ENCODE measurements at places on chromosomes 5 and 9.

GRCh38 chr9:88018101-88018500 lies 43.8 kb upstream of the CDK20 start:
- no peak for DNase-seq

DNA sequence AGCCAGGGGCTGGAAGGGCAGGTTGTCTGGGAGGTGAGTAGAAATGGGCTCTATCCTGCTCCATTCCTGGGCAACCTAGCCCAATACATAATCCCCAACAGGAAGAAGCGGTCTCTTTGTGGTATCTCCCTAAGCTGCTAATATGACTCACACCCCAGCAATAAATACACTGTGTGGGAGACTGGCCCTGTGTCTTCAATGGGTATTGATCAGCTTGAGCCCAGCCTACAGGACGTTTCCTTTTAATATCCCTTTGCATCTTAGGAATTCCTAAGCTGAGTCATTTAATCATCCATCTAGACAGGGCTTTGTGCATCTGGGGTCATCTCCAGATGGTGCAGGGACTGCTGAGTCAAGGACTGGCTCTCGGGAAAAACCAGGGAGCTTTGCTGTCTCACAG lies 207.0 kb upstream of the PANK3 start:
- DNase-seq = no peak

- DNase-seq = no peak
Observed at GRCh38 chr9:121689461-121690157, 38.2 kb downstream of the DAB2IP start.

DNA sequence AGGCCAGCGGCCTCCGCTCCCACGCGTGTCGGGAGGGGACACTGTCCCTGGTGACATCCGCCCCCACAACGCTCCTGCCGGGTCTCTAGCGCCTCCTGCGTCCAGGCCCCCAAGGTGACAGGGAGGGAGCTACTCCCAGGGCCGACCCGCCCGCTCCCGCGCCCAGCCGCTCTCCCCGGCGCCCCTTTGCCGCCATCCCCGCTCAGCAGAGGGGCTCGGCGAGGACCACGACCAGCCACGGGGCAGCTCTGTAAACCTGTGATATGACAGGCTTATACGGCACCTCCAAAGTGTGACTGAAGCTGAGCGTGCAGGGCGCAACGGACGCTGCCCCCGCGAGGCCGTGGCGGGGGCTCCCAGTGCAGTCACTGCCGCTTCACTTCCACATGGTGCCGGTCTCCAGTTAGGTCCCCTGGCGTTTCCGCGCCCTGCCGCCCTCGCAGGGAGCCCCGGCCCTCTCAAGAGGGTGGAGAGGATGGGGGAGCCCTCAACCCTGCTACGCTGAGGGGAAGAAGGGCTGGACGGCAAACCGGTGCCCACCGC lies 978 bp upstream of the ADCY2 start:
- DNase-seq = no peak

DNA sequence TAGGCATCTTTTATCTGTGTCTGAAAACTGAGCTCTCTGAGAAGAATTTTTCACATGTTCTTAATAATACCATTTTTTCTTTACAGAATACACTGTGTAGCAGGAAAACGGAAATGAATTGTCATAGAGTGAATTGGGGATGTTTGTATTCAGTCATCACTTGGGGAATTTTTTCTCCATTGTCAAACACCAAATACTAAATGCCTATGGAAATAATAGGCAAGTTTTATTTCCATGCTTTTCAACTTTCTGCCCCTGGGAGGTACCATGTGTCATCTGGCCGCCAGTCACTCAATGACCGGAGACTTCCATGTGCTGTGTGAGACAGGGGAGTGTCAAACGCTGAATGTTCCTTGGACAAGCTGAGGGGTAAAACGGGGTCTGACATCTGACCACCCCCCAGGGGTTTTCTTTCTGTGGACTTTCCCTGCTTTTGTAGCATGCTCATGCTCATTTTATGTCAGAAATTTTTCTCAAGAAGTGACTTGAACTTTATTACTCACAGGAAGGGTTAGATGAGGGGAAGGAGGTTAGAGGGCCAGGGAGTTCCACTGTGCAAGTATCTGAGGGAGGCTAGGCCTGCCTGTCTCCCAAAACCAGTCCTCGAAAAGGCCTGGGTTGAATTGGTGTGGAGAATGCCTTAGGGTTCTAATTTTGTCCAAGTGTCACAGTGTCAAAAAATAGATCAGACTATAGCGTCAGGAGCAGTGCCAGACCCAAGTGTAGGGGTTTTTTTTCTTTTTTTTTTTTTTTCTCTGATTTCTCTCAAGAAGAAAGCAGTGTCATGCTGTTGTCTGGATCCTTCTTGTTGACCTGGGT lies 438.6 kb downstream of the AGTPBP1 start:
- no peak for DNase-seq

- no peak for DNase-seq
Observed at GRCh38 chr9:119689879-119690278, 320.6 kb upstream of the BRINP1 start.

DNA sequence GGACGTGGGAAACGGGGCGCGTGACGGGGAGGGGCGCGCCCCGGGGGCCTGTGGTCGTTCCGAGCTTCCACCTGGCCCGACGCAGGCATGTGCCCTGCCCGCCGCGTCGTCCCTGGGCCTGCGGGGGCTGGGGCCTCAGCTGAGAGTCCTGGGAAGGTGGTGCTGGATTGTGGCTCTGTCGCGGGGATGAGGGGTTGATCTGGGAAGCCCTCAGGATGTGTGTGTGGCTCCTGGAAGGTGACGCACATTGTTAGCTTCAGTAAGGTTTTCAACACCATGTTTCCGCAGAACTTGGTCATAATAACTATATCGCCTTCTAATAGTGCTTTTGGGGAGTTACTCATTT lies 589.1 kb downstream of the MTRR start:
- peak; percentile 44 for DNase-seq

DNA sequence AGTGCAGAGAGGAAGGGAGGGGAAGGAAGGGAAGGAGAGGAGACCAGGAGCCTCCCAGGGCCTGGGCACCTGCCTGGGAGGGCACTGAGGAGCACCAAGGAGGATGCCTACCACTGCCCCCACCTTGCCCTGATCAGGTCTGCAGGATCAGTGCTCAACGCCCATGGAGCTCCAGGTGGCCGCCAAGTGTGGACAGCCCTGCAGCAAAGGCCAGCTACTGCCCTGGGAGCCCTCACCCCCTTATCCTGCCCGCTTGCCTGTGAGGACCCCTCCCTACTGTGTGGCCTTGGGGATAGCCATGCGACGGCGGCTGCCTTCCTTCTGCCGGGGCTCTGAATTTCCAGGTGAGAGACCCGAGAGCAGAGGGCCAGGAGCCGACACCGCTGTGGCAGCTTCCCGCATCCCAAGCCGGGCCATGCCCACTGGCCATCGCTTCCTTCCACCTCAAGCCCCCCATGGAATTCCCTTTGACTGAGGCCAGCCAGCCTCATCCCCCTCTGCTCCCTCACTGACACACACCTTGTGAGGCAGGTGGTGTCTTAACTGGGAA lies 12.4 kb downstream of the ADAMTS2 start:
- no peak for DNase-seq

GRCh38 chr9:116644091-116644688 lies 42.9 kb upstream of the TRIM32 start:
- no peak for DNase-seq

DNA sequence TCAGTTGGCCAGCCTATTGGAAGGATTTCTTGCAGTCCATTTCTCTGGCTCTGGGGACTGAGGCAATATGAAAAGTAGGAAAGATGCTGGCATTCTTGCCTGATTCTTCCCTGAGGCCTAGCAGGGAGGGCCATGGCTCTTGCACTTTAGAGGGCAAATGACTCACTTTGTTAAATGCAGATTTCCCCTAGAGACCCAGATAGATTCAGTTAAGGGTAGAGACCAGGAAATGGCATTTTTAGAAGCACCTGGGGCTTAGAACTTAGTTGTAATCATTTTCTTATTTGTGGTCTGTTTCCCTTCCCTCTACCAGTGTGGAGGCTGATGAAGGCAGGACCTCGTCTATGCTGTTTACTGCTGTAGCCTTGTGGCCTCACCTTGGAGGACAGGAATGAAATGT lies 112.8 kb upstream of the NR3C1 start:
- no peak for DNase-seq

- no peak for DNase-seq
Observed at GRCh38 chr9:122131401-122132001, 28.1 kb downstream of the NDUFA8 start.

DNA sequence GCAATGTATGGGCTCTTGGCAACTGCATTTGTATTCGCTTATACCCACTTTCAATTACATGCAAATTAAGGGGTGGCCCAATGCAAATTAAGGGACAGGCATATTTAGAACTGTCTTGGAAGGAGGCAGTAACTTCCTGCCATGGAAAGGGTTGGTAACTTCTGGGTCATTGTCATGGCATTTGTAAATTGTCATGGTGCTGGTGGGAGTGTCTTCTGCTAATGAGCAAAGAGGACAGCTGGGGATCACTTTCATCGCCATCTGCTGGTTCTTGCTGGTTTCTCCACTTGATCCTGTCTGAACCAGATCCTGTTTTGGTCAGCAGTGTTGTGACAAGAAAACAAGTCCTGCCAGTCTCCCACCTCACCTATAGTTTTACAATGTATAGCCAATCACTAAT lies 23.3 kb upstream of the UGT3A2 start:
- peak; percentile 51 for DNase-seq

- DNase-seq = peak; percentile 14
Observed at GRCh38 chr9:100277166-100277979, 75.4 kb downstream of the TEX10 start.

DNA sequence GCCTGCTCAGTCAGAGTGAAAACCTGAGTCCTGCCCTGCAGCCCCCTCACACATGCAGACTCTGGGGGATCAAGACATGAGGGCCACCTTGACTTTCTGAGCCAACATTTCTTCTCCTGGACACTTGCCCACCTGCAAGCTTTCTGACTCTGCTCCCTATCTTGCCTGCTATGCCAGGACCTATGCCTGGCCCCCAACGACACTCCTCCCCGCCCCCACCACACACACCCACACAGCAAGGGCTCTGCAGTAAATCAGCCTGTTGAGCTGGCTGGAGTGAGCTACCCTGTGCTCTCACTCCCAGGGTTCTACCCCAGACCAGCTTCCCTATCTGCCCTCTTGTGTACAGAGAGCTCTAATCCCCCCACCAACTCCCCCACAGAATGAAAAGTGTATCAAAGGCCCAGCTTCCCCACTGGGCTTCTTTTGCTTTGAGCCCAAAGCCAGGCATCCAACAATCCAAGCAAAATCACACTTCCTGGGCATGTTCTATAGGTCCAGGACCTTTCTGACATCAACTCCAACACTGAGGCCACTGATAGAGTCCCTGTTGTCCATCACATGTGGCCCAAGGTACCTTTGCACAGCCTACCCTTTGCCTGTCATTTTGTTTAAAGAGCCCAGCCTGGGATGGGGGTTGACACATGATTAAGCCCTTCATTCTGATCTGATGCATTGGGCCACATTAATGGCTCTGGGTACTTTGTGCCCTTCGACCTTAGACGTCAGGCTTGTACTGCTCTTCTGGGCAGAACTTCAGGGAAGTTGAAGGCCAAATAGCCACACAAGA lies 7.2 kb downstream of the PDLIM4 start:
- no peak for DNase-seq

GRCh38 chr5:133653760-133654049 lies 41.4 kb upstream of the FSTL4 start:
- no peak for DNase-seq

GRCh38 chr5:35337340-35338156 lies 107.3 kb upstream of the PRLR start:
- no peak for DNase-seq

- no peak for DNase-seq
Observed at GRCh38 chr9:6955251-6955921, 197.6 kb downstream of the KDM4C start.

GRCh38 chr5:163458778-163459385 lies 1.0 kb downstream of the NUDCD2 start:
- no peak for DNase-seq

DNA sequence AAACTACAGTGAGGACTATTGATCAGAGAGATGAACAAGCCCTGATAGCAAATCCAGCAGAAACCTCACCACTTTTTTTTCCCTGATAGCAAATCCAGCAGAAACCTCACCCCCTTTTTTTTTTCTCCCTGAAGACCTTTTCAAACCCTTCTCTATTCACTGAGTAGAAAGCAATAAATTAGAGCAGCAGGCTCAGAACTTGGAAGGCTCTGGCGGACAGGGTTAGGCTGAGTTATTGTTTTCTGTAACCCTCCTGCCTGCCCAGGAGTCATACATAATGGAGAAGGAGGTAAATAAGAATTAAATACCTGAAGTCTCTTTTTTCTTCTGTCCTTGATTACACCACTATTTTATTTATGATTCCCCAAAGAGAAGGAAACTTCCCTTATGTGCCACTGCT lies 136.3 kb upstream of the SNX2 start:
- no peak for DNase-seq

- no peak for DNase-seq
Observed at GRCh38 chr9:118721923-118722322, 647.3 kb downstream of the BRINP1 start.

DNA sequence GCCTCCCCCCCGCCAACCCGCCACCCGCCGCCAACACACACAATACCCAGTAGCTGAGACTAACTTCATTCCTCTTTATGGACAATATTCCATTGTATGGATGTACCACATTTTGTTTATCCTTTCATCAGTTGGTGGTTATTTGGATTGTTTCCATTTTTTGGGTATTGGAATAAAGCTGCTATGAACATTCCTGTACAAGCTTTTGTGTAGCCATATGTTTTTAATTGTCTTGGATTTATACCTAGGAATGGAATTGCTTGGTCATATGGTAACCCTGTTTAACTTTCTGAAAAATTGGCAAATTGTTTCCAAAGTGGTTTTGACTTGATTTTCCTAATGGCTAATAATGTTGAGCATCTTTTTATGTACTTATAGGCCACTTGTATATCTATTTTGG lies 4.9 kb upstream of the UBTD2 start:
- no peak for DNase-seq

DNA sequence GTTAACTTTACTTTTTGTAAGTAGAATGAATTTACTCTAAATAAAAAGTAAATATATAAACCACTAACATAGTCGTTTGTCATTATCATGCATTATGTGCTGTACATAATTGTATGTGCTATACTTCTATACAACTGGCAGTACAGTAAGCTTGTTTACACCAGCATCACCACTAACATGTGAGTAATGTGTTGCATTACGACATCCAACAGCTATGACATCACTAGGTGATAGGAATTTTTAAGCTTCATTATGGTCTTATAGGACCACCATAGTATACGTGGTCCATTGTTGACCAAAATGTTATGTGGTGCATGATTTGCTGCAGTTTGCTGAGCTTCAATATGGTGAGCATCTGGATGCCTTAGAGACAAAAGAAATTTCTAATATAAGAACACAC lies 819.1 kb upstream of the GRAMD2B start:
- DNase-seq = no peak

GRCh38 chr9:122099271-122099869 lies 6.3 kb upstream of the TTLL11 start:
- peak; percentile 39 for DNase-seq

- DNase-seq = no peak
Observed at GRCh38 chr5:139611703-139612584, 36.2 kb upstream of the CXXC5 start.

- no peak for DNase-seq
Observed at GRCh38 chr9:133694686-133695085, 43.5 kb downstream of the SARDH start.

- no peak for DNase-seq
Observed at GRCh38 chr5:80982093-80982492, 21.9 kb downstream of the RASGRF2 start.

- peak; percentile 55 for DNase-seq
Observed at GRCh38 chr9:76835571-76836283, 70.2 kb downstream of the PRUNE2 start.

- no peak for DNase-seq
Observed at GRCh38 chr9:27423915-27424710, 100.0 kb upstream of the IFNK start.

GRCh38 chr5:72452515-72453245 lies 54.5 kb downstream of the ZNF366 start:
- peak; percentile 50 for DNase-seq

Data from NCI-H446 (cell line).